ENCODE measurements at places on chromosomes 5 and 9.
A peak's percentile ranks its signal among the peaks of the same experiment; 100 is the strongest.

DNA sequence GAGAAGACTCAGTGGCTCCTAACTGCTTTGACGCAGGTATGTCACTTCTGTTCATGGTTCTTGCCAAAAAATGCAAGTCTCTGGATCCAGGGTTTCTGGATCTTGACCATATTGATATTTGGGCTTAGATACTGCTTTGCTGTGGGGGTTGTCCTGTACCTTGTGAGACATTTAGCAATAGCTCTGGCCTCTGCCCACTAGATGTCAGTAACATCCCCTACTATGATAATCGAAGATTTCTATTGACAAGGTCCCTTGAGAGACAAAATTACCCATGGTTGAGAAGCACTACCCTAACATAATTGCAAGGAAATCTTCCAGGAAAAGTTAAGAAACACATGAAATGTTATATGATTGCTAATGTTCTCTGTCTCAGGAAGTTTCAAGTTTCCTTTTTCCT is 285.4 kb downstream of the TMEM232 start:
- DNase-seq = peak; percentile 29

DNA sequence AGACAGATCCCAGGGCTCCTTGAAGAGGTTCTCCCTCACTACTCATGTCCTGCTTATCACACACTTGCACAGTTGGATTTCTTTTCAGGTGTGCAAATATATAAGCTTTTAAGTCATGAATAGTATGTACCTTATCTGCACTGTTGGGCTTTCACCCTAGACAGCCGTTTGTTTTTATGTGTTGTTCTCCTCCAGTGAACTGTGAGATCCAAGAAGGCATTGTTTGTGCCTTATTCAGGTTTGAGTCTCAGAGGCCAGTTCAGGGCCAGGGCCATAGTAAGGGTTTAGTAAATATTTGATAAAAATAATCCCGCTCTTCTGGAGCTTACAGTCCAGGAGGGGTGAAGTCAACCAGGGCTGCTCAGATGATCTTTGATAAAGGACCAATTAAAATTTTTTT is 480.0 kb downstream of the TMEM38B start:
- DNase-seq = no peak

GRCh38 chr5:137660349-137660817 is 75.5 kb downstream of the KLHL3 start:
- DNase-seq = peak; percentile 40

- peak; percentile 58 for DNase-seq
These were observed 162.0 kb upstream of the S1PR3 start for GRCh38 chr9:88829276-88829675.

GRCh38 chr5:158832096-158832685 is 267.5 kb downstream of the EBF1 start:
- DNase-seq = no peak

GRCh38 chr5:15694696-15695214 is 194.8 kb downstream of the FBXL7 start:
- DNase-seq = no peak

DNA sequence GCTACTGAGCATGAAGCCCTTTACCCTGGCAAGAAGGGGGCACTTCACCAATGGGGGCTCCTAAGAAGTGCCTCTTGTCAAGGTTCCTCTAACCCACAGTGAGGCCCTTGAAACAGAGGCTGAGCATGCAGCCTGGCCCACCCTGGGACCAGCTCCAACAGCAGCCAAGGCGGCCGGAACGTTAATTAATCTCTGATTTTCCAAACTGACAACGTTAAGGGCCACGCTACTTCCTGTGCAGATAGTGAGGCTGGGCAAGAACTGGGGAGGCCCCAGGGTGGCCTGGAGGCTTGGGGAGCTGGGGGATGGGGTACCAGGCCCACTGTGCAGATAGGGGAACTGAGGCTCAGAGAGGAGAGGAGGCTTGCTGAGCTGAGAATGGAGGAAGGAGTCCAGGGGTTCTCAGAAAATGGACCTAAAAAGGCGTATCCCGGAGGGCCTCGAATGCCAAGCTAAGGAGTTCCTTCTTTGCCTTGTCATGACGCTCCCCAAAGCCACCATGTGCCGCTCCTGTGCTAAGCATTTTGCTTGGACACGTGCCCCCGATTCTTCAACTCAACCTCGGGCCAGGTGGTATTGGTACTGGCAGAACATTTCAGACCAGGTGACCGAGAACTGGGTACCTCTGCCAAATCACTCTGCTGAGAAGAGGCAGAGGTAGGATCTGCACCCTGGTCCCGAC is 72.0 kb upstream of the STXBP1 start:
- no peak for DNase-seq

GRCh38 chr9:16069671-16070454 is 517.0 kb downstream of the CCDC171 start:
- peak; percentile 97 for DNase-seq

DNA sequence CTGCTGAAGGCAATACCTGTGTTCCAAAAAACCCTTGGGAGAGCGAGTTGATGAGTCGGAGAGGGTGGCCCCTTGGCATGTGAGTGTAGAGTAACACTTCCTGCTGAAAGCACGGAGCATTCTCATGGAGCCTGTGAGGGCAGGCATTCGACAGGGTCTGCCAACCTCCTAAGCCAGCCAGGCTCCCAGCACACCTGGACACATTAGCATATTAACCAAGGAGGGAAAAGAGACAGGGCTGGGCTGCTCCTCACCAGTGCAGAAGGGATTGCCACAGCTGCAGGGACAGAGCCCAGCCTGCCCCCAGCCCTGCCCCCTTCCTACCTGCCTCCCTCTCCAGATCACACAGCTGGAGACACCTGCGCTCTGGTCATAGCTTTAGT is 46.4 kb upstream of the SEMA4D start:
- DNase-seq = no peak

- DNase-seq = no peak
These were observed 121.4 kb upstream of the SV2C start for GRCh38 chr5:75961818-75962217.

Measured in kidney glomerular epithelial cell (primary cell).